PC-3 (cell line): ENCODE measurements at places on chromosomes 3 and 15.

GRCh38 chr3:140433431-140433830, 244.4 kb upstream of the TRIM42 start:
- DNase-seq, result no peak

GRCh38 chr3:8668216-8668615, 23.6 kb upstream of the SSUH2 start:
- DNase-seq, result peak; percentile 30

GRCh38 chr3:67876261-67876660, 221.8 kb upstream of the SUCLG2 start:
- DNase-seq, result no peak

GRCh38 chr3:141384575-141384974, 16.3 kb downstream of the ZBTB38 start:
- no peak for DNase-seq

DNA sequence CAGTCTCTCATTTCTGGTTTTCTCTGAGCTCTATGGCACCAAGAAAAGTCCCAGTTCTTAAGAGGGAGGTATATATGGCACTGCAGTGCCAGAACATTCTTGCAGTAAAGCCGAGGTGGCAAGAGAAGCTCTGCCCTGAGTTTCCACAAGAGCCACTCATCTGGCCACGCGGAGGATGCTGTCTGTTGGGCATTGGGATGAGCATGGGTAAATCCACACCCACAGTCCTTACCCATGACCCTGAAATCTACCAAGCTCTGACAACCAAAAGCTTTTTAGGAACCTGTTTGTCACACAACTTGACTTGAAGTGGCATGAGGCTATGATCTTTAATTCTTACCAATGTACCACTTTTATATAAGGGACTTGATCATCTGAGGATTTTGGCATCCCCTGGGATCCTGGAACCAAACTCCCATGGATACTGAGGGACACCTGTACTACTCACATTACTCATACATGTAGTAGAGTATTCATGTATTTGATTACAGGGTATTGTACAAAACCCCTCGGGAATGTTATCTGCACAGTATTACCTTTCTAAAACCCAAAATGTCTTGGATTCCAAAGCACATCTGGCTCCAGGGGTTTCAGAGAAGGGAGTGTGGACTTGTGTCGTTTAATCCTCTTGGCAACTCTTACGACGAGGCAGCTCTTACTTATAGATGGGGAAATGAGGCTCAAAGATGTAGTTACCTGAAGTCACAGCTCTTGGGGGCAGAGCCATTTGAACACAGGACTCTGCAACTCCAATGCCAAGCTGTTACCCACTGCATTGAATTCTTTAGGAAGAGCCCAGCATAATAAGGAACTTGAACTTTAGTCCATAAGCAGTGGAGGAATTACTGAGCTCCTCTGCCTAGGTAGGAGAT, 8.8 kb downstream of the RPL32 start:
- no peak for DNase-seq

GRCh38 chr15:39332846-39333245, 248.0 kb upstream of the THBS1 start:
- no peak for DNase-seq

DNA sequence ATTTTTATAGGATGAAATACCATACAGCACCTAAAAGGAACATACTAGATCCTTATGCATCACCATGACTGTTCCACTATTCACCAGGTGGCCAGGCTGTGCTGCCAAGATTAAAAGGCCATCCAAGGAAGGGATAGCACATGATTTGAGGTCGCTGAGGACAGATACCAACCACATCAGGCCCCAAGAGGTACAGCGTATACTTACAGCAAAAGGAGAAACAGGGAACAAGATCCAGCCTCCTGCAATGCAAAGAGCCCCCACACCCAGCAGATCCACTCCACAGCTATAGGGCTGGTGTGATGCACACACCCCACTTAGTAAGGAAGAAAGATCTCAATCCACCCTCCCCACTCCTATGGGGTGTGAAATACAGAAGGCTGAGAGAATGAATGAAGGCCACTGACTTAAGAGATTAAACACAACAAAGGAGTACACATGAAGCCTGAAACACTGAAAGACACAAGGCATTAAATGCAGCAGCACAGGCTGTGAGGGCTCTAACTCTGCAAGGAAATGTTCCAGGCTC, 32.0 kb upstream of the ZNF445 start:
- no peak for DNase-seq

GRCh38 chr3:45545476-45545875, 49.1 kb upstream of the LIMD1 start:
- DNase-seq, result peak; percentile 45

DNA sequence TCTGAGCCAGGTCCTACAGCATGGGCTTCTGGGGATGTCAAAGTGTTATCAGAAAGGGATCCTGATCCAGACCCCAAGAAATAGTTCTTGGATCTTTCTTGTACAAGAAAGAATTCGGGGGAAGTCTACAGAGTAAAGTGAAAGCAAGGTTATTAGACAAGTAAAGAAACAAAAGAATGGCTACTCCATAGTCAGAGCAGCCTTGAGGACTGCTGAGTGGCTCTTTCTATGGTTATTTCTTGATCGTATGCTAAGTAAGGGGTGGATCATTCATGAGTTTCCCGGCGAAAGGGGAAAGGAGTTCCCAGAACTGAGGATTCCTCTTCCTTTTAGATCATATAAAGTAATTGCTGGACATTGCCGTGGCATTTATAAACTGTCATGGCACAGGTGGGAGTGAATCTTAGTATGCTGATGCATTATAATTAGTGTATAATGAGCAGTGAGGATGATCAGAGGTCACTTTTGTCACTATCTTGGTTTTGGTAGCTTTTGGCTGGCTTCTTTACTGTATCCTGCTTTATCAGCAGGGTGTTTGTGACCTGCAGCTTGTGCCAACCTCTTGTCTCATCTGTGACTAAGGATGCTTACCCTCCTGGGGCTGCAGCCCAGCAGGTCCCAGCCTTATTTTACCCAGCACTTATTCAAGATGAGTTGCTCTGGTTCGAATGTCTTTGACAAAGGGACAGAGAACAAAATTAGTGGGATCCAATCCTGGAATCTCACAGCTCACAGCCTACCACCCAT, 41.0 kb downstream of the CRYGS start:
- DNase-seq, result no peak

DNA sequence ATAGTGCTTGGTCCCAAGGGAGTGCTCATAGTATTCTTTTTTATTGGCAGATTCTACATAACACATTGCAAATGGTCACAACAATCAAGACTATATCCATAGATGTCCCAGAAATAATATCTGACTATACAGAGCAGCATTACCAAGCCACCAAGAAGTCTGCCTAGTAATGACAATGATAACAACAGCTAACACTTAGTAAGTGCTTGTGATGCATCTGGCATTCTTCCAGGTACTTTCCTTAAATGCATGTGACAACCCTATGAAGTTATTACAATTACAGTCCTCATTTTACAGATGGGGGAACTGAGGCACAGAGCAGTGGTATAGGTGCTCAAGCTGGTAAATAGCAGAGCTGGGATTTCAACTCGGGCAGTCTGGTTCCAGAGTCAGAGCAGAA, 49.6 kb upstream of the ICE2 start:
- DNase-seq, result peak; percentile 27

- DNase-seq, result no peak
Observed at GRCh38 chr3:121659586-121659985, 1.1 kb downstream of the HCLS1 start.

DNA sequence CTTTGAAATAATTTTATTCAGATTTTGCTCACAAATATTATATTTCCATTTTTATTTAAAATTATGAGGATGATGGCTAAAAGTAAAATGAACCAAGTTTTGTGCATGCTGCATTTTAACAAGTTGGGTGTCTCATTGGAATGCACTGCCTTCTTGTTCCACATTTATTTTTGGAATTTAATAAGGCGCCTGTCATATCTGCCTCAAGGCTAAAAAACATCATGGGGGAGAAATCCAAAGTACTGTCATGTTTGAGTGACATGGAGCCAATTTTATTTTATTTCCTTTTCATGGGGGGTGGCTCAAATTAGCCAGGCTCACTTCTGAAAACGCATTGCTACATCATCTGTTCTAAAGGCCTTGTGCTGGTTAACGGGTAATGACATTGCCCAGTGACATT, 205.1 kb downstream of the ROBO2 start:
- no peak for DNase-seq

GRCh38 chr3:45684327-45684892, 4.8 kb upstream of the SACM1L start:
- DNase-seq, result no peak

- peak; percentile 24 for DNase-seq
Observed at GRCh38 chr15:44261007-44261706, 27.4 kb upstream of the GOLM2 start.

- DNase-seq, result peak; percentile 25
Observed at GRCh38 chr3:172751175-172751704, 714 bp downstream of the ECT2 start.

GRCh38 chr3:195549931-195550519, 6.9 kb upstream of the PPP1R2 start:
- DNase-seq, result no peak

DNA sequence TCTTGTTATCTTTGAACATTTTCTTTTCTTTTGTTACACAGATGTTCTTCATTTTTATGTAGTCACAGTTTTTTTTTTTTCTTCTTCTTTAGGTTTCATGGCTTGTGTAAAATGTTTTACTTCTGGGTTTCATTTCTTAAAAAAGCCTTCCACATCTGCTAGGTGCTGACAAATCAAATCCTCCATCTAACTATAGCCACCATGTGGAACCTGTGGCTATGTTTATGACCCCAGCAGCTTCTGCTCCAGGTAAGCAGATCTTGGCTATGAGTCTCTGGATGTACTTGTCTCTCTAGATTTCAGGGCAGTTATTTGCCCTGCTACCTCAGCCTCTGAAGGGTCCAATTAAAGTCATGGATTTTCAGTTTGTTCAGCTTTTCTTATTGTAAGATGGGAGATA, 44.5 kb downstream of the OXSM start:
- no peak for DNase-seq

DNA sequence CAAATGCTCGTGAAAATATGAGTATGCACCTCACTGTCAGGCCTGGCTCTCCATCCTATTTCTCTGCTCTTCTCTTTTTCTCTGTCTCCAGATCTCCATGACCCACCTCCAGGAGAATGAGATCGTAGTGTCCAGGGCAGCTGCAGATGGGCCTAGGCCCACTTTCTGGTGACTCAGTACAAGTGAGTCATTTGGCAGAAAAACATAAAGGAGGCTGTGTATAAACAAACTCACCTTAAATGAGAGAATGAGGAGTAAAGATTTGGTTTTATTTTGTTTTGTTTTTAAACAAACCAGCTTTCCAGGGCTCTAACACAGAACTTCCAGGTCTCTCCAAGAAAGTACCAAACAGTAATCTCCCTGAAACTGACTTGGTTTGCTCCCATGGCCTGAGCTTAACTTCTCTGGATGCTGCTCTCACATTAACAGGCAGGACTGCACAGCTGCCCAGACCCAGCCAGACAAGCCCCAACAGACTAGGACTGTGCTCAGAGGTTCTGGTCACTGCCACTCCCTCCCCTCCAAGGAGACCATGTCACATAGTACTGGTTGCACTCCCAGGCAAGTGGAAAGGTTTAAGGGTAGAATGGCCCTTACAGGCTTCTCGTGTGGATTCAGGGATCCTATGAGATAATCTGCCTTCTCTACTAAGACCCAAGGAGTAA, 1.5 kb upstream of the HEG1 start:
- peak; percentile 83 for DNase-seq

GRCh38 chr3:60809857-60810610, 441.2 kb downstream of the FHIT start:
- peak; percentile 73 for DNase-seq

DNA sequence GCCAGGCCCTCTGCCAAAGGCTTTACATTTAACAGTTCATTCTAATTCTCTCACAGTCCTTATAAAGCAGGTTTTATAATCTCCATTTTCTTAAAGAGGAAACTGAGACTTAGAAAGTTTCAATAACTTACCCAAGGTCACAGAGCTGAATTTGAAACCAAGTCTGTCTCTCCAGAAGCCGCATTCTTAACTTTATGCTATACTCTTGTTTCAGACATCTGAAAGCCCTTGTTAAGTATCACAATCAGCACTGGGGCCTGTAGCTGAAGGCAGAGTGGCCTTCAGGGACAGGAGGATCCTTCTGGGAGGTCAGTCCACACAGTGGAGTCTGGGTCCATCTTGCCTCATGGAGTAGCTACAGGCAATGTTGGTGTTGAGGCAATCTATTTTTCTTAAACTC, 27.9 kb downstream of the LRRN1 start:
- DNase-seq, result no peak

DNA sequence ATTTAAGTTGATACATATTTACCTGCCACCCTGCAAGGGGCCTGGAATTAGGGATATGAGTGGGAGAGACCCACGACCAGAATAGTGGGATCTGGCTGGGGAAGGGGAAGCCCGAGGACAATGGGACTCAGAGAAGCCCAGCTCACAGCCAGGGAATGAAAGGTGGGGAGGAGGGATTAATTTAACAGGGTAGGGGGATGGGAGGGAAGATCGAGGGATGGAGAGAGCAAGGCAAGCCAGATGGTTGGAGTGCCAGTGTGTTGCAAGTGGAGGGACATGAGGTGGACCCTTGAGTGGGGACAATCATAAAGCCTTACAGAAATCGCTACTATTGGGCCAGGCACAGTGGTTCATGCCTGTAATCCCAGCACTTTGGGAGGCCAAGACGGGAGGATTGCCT, 4.4 kb upstream of the GNAI2 start:
- no peak for DNase-seq

GRCh38 chr15:42964476-42964875, 43.9 kb upstream of the TTBK2 start:
- DNase-seq, result no peak

- peak; percentile 12 for DNase-seq
Observed at GRCh38 chr3:162764808-162765071, 1268.1 kb downstream of the OTOL1 start.

DNA sequence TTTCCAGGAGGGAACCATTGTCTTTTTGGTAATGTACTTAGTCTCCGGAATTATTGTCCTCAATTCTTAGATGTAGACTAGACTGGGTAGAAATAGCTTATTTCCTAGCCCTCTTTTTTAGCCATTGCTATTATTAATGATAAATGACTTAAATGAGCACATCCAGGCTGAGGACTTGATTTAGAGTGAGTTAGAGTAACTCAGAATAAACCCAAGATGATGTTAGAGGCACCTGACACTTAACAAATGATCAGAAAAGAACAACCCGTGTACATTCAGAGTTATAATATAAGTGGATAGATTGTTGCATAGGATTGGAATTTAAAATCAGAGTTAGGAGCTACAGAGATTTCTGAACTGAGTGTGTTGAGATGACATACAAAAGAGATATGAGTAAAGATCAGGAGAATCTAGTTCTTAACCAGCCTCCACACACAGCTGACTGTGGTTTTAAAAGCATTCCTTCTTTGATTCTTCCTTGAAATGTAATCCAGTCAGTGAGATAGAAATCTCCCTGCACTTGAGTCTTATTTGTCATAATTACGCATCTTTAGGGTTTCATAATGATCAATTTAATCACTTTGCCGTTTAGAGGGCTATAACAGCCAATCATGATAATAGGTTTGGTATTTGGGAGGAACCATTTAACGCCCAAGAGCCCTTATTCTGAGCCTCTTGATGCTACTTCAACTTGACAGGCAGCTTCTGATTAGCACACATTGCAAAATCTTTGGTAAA, 366.5 kb downstream of the GAP43 start:
- no peak for DNase-seq

- DNase-seq, result no peak
Observed at GRCh38 chr3:194893121-194893987, 207.7 kb downstream of the FAM43A start.

- DNase-seq, result no peak
Observed at GRCh38 chr3:176578316-176578715, 619.0 kb downstream of the TBL1XR1 start.
